Fibroblast of the aortic adventitia (primary cell): ENCODE measurements at places on chromosomes 6 and 20.

DNA sequence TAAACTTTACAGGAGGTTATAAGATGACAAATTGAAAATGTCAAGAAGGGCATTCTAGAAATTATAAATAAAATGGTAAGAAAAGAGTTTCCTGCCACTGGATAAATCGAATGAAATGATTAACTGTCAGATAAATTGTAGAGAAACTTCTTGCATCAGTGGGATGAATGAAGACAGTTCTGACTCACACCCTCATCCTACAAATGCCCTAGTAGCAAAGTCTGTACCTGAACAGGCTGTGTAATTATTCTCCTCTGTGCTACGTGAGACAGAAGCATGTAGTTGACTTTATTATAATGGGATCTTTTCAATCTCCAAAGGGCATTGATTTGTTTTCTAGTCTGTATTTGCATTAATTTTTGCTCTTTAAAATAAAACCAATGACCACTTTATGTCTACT, 47.3 kb downstream of the IYD start:
- DNase-seq = no peak

GRCh38 chr20:63795178-63795830, 35.8 kb downstream of the ZBTB46 start:
- no peak for DNase-seq

- DNase-seq = no peak
These were observed 46.3 kb downstream of the NINL start for GRCh38 chr20:25538838-25539665.

GRCh38 chr20:10167594-10167993, 51.0 kb upstream of the SNAP25 start:
- DNase-seq = no peak

DNA sequence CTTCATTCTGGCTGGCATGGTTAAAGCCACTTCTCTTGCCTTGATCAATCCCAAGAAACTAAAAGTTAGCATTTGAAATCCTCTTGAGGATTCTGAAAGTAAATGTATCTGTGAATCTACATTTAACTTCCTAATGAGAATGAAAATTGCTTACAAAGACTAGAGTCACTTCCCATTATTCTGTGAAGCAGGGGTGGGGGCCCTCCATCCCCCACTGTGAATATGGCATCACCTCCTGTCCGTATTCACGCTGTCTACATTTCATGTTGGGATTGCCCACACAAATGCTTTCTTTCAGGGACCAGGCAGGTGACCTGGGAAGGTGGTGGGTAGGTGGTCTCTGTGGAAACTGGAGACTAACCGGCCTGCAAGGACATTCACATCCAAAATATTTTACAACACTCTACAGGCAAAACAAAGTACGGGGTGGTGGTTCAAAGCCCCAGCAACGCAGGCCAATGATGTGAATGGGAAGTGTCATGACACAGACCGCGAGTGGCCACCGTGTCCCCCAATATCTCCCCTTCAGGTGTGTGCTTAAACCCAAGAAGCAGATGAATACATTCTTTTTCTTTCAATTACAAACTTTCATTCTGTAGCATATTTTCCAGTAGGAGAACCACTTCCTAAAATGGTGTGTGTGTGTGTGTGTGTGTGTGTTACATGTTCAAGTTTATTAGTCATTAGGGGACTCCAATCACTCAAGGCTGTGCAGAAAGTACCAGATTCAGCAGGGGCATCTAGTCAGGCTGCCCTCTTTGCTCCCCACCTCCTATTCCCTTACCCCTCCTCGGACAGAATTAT, 132.2 kb downstream of the PRND start:
- DNase-seq = no peak
